ENCODE measurements at places on chromosomes 1 and 21.

DNA sequence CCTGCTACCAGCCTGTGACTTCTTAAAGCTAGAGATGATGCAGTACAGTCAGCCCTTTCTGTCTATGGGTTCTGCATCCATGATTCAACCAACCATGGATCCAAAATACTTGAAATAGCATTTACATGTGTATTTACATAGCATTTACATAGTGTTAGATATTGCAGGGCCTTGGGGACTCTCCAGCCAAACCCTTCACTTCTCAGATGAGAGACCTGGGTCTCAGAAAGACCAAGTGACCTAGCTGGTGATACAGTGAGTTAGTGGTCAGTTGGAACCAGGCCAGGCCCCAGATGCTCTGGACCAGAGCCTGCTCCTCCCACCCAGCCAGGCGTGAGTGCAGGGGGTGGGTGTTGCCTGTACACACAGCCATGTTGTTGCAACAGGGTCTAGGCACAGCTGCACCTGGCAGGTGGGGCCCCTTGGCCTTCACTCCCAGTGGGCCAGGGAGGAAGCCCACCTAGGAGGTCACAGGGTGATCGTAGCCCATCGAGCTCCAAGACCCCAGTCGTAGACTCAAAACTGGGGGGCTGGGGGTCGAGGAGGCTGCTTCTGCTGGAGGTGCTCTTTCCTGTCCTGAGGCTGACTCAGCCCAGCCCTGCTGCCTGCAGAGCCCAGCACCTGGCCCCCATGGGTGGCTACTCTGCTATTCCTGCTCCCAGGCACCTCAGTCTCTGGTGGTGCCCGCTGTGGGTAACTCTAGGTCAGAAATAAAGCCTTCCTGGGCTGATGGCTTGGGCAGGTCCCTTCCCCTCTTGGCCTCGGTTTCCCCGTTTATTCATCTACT lies 7.7 kb downstream of the TMEM61 start:
- no peak for DNase-seq

DNA sequence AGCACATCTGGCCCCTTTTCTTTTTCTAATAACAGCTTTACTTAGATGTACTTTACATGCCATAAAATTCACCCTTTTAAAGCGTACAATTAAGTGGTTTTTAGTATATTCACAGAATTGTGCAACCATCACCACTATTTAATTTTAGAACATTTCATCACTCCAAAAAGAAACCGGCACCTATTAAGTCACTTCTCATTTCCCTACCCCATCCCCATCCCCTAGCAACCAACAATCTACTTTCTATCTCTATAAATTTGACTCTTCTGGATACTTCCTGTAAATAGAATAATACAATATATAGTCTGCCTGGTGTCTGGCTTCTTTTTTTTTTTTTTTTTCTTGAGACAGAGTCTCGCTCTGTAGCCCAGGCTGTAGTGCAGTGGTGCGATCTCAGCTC lies 59.5 kb upstream of the ENAH start:
- DNase-seq: no peak

GRCh38 chr1:67650061-67650460 lies 34.9 kb upstream of the GADD45A start:
- DNase-seq: no peak

DNA sequence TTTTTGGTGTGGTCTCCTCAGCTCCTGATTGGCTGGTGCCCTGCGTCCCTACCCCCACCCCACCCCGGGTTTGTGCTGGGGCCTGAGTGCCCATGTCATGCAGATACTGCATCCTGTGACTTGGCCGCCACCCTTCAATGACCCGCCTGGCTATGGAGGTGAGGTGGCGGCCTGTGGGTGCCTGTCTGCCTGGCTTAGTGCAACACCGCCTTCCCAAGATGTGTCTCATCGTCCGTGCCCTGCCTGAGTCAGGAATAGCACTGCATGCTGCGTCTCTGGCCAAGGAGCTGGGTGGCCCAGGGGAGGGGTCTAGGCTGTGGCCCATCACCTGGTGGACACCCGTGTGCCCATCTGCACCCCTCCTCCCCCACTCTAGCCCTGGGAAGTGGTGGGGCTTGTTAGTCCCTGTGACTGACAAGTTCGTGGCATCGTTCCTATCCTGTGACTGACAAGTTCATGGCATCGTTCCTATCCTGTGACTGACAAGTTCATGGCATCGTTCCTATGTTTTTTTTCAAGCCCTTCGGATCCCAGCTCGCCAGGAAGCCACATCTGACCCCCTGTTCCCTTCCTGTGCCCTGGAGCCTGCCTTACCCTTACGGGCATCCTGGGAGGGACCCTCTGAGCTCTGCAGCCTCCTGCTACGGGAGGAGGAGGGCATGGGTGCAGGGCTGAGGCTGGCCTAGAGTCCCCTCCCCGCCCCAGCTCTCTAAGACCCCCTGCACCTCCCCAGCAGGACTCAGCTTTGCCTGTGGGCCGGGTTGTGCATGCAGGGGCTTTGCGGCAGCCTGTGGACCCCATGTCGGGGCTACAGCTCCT lies 7.5 kb downstream of the SLX9 start:
- DNase-seq: no peak

- DNase-seq: no peak
Observed at GRCh38 chr1:15803380-15803779, 4.1 kb downstream of the UQCRHL start.

DNA sequence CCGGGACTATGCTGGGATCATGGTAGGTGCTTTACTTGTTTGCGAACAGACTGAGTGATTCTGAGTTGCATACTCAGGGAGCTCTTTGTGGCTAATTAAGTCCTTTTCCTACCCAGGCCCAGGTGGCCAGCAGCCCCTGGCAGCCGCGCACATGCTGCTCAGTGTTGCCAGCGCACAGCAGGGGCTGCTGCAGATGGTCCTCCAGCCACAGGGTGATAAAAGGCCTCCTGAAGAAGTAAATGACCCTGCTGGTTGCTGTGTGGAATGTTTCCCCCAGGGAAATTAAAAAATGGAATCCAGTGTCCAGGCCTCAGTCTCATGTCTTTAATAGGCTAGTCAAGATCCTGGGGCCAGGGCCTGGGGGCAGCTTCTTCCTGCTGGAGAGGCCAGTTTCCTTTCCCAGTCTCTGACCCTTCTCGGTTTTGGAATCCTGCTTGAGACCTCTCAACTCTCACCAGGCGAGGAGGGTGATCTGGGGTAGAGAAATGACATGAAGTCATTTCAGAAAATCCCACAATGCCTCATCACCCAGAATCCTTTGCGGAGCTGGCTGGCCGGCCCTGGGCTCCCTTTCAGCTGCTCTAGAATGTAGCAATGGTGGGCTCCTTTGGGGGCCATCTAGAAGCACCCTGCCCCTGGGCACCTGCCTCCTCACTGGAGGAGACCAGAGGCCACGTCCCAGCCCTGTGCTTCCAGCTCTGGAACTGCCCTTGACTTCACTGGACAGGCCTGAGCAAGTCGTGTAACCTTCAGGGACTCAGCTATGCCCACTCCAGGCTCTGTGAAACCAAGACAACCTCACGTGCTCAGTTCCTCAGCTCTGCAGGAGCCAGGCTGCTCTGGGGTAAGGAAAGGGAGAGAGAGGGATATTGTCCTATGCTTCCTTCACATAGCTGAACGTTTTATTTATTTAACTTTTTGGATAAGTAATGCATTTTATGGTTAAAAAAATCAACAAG lies 131.4 kb downstream of the MRPS6 start:
- peak; percentile 42 for DNase-seq

- peak; percentile 45 for DNase-seq
Observed at GRCh38 chr1:168466092-168466713, 77.6 kb downstream of the XCL2 start.

GRCh38 chr1:99326215-99326949 lies 62.1 kb downstream of the PLPPR4 start:
- DNase-seq: no peak

- no peak for DNase-seq
Observed at GRCh38 chr1:22285549-22286396, 142.9 kb upstream of the WNT4 start.

GRCh38 chr1:115492880-115493279 lies 148.9 kb upstream of the VANGL1 start:
- no peak for DNase-seq

GRCh38 chr1:175434283-175434860 lies 241.8 kb upstream of the KIAA0040 start:
- DNase-seq: no peak
